Umbilical cord (tissue), 2 donors: ENCODE measurements at places on chromosomes 4 and X.
A peak's percentile ranks its signal among the peaks of the same experiment; 100 is the strongest.

GRCh38 chr4:87805971-87806370 lies 6.6 kb downstream of the IBSP start:
- DNase-seq: no peak

DNA sequence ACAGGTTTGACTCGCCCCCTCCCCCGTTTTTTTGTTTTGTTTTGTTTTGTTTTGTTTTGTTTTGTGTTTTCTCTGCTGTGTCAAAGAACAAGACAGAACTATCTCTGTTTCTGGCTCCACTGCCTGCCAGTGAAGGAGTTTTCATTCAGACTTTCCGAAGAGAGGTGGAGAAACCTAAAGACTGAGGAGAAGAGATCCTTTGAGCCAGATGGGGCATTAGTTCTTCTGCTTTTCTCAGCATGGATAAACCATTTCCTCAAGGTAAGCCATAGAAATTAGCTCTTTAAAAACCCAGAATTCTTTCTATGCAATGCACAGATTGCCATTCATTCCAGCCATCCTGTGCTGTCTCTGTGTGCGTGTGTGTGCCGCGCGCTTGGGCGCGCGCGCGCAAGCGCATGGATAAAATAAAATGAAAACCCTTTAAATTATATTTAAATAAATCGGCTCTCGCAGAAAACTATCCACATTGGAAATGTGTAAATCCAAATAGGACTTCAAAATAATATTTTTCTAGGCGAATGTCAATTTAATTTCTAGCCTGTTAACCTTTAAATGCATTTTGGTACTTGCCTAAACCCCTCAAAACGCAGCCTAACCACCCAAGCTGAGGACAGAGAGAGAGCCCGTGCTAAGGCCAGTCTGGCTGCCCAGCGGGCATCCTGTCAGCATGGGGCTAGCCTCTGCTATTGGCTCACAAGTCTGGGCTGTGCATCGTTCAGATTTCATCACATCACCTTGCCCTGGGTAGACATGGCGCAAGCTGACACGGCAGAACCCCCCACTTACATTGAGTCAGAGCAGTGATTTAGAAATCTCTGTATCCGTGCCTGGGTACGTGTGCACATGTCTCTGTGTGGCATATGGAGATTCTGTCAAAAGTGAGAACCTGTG lies 113.0 kb upstream of the VAMP7 start:
- peak; percentile 29 for DNase-seq

GRCh38 chr4:189261475-189261874 lies 679.2 kb upstream of the FRG1 start:
- DNase-seq: no peak

DNA sequence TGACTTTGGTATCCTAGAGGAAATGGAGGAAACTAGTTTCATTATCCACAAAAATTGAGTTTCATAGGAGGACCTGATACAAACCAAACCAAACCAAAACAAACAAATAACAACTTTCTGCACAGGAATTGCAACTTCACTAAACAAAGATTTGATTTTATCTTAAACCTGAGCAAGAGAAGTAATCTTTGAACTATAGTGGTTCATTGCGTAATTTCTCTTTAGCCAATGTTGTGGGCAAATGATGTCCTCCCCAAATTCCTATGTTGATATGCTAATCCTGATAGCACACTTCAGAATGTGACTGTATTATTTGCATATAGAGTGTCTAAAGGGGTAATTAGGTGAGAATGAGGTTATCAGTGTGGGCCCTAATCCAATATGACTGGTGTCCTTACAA lies 102.4 kb downstream of the CAMK2D start:
- no peak for DNase-seq

DNA sequence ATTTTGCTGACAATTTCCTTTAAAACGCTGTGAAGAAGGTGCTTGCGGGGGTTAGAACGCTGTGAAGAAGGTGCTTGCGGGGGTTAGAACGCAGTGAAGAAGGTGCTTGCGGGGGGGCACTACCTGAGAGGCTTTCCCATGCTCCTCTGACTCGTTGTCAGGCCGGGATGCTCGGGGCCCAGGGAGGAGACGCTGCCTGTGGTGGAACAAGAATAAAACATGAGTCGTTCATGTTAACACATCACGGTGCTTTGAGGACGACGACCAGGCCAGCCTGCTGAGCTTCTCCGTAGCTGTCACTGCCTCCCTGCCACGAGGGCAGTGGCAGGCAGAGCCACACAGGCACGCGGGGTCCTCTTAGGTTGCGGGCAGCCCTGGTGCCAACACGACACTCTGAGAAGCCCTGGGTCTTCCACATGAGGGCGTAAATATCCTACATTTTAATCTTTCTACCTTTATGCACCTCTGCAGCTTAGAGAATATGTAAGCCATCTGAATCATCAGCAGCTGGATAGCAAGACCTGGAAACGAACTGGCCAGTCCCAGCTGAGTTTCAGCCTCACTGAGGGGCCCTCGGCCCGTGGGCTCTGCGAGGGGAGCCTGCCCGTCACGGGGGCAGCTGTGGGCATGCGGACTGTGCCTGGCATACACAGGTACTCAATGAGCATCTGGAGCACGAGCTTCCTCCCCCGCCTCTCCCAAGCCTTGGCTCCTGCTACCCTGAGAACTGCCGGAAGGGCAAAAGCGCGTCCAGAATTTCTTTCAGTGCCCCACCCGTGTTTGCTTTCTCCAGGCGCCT lies 47.0 kb downstream of the FGFRL1 start:
- DNase-seq: no peak
